Anterior cingulate cortex (tissue), 58 donors: ENCODE measurements at places on chromosomes 1 and 21.

DNA sequence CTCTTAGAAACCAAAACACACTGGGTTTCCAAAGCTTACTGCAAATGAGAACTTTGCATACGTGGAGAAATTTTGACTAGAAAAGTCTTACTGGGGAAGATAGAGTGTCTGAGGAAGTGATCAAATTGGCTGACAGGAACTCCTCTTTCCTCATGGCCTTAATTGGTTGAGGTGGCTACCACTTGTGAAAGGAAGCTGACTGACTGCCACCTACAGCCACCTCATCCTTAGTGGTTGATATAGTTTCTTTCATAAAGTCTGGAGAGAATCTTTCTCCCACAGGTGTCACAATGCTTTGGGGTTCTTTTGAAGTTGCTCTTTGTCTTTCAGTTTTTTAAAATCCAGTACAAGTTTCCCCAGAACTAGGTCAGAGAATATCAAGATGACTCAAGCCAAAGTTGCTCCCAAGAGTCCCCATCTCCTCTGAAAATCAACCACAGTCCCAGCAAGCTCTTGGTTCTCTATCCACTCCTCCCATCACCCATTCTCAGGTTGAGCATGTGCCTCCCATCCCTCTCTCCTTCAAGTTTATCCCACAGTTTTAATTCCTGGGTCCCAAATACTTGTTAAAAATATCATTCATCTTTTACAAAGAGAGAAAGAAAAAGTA is 43.3 kb downstream of the GPR88 start:
- no peak for DNase-seq

DNA sequence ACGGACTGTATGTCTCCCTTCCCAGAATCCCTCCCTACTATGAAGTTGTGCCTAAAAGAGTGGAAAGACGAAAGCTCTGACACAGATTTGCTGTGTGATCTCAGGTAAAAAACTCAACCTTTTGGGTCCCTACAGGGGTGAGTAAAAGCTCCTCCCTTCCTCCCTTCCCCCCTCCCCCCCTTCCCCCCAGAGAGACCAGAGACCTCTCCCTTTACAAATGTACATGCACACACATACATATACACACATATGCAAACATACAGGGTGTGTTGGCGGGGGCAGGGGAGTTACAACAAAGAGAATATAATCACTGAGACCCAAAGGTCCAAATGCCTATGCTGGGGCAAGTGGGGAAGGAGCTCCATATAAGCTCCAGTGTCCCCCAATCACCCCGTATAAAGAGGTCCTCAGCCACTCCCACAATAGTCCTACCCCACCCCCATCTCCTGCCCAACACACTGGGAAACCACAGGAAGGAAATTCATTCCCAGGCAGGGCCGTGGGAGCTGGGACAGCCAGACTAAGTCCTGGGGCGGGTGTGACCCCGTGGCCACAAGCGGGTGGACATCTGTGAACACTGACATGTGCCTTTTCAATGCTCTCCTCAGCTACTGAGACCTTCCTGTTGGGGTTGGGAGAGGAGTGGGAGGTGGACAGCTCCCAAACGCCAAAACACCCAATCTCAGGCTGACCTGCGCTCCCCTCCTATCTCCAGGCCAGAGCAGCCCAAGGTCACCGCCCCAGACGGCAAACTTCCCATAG is 2.0 kb downstream of the MEF2D start:
- DNase-seq, result no peak

DNA sequence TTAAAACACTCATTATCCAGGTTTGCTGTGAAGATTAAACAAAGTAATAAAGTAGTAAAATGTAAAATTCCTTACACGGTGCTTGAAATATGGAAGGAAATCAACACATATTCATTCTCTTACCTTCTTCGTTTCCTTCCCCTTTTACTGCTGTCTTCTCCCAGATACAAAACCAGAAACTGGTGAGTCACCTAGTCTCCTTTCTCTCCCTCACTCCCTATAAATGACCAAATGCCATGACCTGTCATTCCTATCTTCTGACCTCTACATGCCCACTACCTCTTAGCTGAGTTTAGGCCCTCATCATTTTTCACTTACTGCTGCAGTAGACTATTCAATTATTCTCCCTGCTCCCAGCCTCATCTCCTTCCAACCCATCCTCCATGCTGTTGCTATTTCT is 4.3 kb upstream of the NR1I3 start:
- no peak for DNase-seq

DNA sequence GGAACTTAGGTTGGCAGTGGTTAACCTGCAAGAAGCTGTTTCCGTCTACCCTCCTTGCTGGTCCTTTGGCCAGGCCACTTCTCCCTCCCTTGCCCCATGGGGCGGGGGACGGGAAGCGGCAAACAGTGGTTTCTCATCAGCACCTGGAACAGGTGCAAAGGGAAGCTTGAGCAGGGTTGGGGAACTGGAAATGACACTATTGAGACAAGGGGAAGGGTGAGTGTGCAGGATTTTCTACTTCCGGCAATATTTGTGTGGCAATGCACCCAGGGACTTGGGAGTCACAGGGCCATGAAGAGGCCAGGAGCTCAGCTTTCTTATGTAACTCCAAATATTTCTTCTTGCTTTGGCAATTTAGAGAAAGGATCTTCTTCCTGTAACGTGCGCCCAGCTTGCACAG is 29.0 kb upstream of the SARS1 start:
- DNase-seq, result no peak
